ENCODE measurements at places on chromosomes 3 and 15.

DNA sequence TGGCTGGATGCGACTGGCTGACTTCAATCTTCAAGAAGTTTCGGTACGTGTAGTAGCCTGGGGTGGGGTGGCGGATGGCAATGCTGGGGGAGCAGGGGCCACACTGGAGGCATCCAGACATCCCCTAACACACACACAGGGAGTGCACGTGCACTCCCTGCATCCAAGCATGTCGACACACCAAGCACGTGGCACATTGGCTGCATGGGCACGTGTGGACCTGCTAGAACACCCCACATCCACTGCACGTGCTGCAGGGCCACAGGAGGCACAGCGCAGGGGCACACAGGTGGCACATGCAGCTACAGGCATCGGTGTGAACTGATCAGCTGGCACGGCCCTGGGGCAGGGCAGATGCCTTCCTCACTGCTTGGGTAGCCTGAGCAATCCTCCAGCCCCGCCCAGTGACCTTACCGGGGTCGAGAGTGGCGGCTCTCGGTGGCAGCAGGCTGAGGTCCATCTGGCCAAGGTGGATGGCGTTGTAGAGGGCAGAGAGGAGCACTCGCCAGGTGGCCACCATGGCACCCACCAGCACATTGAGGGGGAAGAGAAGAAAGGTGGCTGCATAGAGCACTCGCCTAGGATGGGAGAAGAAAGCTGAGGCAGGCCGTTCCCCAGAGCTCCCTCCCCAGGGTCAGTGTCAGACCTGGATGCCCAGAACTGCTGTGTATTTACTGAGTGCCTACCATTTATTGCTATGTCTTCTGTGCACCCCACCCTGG, 7.5 kb downstream of the ISLR start:
- no peak for DNase-seq

- no peak for DNase-seq
These were observed 184.9 kb downstream of the MINAR1 start for GRCh38 chr15:79617071-79617470.

DNA sequence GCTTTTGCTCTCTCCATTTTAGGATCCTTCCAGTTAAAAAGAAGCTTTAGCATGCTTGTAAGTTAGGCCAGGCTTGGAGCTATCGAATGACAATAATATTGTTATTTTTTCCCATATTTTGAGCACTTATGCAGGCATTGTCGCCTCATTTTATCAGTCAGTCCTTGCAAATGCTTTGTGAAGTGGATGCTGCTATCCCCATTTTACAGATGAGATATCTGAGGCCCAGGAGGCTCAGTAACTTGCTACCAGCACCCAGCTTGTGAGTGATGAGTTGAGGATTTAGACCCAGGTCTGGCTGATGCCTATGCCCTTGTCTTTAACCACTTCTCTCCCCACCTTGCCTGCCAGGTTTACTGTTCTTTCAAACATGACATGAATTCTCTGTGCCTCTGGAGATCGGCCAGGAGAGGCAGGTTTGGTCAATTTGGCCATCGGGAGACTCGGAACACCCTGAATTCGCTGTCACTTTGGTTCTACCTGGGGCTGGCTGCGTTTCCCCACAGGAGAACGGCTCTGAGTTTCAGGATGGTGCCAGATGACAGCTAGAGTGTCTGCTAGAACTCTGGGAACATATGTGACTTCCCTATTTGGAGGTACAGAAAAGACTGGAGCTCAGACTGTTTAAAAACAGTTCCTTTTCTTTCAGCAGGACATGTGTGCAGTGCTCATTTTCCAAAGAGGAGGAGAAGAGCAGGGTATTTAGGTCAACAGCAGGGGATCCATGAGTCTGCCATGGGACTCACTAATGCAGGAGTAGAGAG, 25.5 kb upstream of the ZNF710 start:
- no peak for DNase-seq

GRCh38 chr3:11373235-11373634, 101.0 kb downstream of the ATG7 start:
- DNase-seq: no peak

GRCh38 chr3:52561028-52561747, 24.8 kb downstream of the UQCC5 start:
- no peak for DNase-seq

DNA sequence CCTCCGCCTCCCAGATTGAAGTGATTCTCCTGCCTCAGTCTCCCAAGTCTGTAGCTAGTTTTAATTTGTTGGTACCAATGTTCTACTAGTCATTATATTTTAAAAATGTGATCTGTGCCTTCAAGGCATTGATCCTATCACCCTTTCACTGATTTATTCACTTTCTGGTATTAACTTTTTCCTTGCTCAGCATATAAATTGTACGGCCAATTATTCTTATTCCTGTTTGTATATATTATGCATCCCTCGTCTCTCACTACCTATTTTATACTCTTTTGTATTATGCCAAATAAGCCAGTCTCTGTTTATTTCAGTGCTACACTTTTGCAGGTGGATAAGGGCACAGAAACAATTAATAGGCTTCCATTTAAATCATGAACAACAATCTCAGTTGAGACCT, 620.2 kb upstream of the BCHE start:
- DNase-seq: no peak

DNA sequence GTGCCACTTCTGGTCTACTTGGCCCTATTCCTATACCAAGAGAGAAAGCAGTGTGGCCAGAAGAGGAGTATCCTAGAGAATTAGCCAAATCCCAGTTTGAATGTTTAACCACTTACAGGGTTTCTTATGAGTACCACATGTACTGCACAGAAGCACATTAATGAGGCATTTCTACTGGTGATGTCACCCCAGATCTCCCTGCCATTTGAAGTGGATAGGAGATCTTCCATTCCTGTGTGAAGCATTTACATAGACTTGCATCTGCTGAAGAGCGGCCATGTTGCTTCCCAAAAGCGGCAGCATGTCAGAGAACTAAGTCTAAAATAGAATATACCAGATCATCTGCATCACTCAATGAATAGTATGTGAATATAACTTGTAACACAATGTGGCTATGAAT, 108.4 kb upstream of the TUSC7 start:
- DNase-seq: no peak

- no peak for DNase-seq
These were observed 8.9 kb upstream of the PAK6 start for GRCh38 chr15:40229956-40230355.

DNA sequence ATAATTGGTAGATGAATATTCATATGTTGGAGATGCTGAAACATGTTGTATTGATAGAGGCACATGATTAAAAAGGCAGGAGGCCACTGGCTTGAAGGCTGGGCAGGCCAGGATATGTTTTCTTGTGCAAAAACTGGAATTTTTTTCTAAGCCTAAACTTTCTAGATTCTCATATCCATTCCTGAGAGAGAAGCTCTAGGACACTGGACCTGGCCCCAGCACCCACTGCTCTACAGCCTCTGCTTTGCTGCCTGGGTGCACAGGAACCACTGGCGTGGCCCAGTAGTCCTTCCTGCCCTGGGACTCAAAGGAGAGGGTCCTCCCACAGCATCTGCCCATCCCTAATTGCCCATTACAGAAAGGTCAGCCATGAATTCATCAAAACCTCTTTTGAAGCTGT, 58.1 kb upstream of the APEH start:
- no peak for DNase-seq

GRCh38 chr3:115187149-115187757, 40.2 kb upstream of the ZBTB20 start:
- no peak for DNase-seq

DNA sequence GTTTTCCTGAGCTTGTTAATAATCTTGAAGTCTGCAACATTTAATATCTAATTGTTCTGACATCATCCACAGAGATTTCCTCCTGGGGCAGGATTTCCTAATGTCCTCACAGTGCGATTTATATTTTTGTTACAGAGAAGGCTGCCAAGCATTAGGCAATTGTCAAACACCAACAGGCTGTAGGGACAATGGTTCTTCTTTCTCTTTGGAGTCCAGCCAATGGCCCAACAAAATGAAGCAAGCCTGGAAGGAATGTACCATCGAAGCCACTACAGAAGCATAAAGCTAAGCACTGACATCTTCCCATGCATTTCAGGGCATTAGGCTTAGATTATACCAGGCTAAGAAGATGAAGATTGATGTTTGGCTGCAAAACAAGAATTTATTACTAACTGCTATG, 173.0 kb upstream of the FRMD4B start:
- DNase-seq: no peak

- no peak for DNase-seq
These were observed 25.1 kb downstream of the OXSR1 start for GRCh38 chr3:38190481-38190881.

- DNase-seq: no peak
These were observed 181.0 kb downstream of the ATG7 start for GRCh38 chr3:11452885-11453847.

GRCh38 chr3:107657971-107658370, 135.2 kb downstream of the BBX start:
- no peak for DNase-seq

- DNase-seq: no peak
These were observed 16.4 kb downstream of the IL12A start for GRCh38 chr3:160005004-160005403.

DNA sequence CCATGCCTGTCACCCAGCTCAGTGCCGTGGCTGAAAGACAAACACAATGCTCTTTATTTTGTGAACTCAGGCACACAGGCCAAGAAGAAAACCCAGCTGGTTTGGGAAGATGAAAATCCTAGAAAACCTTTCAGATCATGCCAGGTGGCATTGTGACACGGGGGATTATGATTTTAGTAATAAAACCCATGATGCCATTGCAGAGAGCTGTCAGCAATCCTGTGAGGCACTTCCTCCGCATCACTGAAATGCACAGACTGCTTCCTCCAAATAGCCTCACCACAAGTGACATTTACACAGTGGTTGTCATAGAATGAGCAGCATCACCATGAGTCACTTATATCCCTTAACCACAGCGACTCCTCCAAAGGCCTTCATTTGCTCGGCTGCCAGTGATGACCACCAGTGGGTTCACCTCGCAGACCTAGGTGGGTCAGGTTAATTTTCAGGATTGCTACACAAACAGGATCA, 22.7 kb downstream of the ABHD6 start:
- no peak for DNase-seq

DNA sequence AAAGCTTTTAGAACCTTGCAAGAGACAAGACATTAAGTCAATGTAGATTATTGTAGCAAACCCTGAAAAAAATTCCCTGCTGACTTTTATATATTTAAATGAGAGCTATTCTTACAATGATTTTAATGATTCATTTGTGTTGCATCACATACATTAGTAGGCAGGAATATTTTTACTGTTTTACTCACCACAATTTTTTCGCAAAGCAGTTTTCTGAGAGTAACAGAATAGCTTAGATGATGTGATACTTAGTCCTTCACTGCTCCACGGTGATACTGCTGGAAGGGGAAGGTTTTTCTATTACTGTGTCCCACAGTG, 43.9 kb upstream of the CLRN1 start:
- no peak for DNase-seq

DNA sequence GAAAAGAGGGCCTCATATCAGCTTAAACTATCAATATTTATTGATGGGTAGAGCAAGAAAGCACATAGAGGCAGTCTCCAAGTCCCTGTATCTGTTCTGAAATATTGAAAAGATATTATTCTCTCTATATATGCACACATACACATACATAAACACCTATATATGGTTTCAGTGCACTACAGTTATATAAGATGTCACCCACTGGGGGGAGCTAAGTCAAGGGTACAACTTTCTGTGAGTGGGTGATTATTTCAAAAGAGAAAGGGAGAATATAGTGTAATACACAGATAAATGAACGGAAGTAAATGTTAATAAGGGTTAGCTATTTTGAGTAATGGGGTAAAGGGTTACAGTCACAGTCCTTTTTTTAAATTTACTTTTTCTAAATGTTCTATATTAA, 8.8 kb downstream of the SNTN start:
- no peak for DNase-seq

DNA sequence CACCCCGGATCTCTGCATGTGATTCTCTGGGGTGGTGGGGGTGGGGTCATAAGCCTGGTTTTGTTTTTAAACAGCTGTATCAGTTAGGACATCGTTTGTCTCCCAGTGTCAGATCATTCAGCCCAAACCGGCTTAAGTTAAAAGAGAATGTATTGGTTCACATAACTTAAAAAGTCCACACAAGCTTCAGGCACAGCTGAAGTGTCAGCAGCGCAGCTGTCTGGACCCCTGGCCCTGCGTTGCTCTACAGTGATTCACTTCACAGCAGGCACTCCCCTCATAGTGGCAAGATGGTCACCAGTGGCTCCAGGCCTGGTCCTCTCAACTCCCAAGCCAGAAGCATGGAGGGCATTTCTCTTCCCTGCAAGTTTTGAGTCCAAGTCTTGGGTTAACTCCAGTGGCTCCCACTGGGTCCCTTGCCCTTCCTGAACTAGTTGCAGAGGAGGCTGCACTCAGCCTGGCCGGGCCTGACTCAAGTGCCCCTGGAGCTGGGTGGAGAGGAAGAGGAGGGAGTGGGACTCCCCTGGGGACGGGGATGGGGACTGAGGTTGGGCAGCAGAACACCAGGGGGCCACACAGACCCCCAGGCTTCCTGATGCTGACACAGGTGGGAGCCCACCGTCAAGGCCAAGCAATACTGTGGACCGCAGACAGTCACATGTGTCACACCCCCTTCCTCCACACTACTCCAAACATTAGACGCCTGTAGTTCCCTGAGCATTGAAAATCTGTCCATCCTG, 28.9 kb upstream of the GP9 start:
- no peak for DNase-seq

DNA sequence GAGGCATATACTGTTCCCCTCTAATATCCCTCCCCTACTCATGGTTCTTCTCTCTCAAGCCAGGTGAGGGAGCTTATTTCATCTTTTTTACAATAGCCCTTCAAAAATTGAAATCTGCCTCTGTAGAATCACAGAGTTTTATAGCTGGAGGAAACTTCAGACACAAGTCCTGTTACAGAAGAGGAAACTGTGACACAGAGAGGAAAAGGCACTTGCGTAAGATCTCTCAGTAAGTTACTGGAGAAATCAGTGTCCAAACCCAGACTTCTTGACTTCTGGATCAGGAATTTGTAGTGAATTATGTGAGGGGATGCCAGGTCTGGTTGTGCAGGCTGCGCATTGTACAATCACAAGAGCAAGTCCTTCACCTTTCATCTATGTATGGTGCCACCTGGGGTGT, 4.6 kb downstream of the FGD5 start:
- DNase-seq: no peak

- DNase-seq: no peak
These were observed 56.9 kb downstream of the ACAD9 start for GRCh38 chr3:128936341-128936740.

GRCh38 chr3:127262533-127262932, 25.3 kb downstream of the PRR20G start:
- DNase-seq: no peak

GRCh38 chr3:20752416-20752815, 566.4 kb upstream of the SGO1 start:
- no peak for DNase-seq

- no peak for DNase-seq
These were observed 18.6 kb downstream of the MAP3K13 start for GRCh38 chr3:185381320-185382058.

DNA sequence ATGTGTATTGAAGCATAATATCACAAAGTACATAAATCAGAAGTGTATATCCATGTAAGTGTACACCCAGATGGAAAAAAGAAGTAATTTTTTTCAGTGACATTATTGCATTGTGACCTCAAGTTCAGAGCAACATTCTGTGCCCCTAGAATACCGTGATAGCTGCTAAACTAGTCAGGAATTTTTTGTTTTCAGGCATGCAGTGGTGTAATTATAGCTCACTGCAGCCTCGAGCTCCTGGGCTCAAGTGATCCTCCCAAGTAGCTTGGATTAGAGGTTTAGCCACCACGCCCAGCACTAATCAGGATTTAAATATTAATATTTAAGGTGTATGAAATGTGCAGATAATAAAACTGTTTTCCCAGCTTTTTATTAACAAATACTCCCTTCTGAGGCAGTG, 25.5 kb downstream of the SEC62 start:
- no peak for DNase-seq

GRCh38 chr15:86876387-86876944, 796.8 kb downstream of the AGBL1 start:
- no peak for DNase-seq
